Amniotic epithelial cell (primary cell): ENCODE measurements at places on chromosomes 4 and X.
A peak's percentile ranks its signal among the peaks of the same experiment; 100 is the strongest.

GRCh38 chr4:121988950-121989349 lies 37.1 kb upstream of the TRPC3 start:
- no peak for DNase-seq

DNA sequence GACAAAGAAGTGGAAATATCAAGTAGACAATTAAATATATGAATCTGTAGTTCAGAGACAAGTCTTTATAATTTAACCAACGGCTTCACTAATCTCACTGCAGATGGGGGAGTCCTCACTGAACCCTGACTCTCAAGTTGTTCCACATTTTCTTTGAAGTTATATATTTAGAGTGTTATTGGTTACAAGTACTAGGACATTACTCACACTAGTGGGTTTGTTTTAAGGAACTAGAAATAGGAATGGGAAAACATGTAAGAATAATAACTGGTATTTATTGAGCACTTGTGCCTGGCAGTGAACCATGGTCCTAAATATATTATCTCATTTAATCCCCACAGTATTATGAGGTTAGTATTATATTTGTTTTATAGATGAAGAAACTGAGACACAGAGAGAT lies 22.0 kb downstream of the MND1 start:
- no peak for DNase-seq

DNA sequence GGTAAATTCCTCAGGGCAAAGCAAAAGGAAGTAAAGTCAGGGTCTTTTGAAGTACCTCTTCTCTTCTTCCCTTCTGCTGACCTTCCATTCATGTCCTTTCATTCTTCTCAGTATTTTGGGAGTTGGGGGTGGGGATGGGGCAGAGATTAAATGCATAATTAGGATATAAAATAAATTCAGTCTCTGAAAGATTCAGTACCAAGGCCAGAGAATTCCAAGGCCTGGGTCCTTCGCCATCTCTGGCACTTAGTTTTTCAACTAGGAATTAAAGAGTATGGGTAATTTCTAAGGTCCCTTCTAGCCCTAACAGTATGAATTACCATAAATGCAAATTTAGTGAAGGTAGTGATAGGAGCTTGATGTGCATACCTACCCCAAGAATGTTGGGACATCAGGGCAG lies 47.9 kb downstream of the TEX13B start:
- DNase-seq, result no peak

- no peak for DNase-seq
Observed at GRCh38 chr4:53844551-53844950, 219.9 kb downstream of the CHIC2 start.

DNA sequence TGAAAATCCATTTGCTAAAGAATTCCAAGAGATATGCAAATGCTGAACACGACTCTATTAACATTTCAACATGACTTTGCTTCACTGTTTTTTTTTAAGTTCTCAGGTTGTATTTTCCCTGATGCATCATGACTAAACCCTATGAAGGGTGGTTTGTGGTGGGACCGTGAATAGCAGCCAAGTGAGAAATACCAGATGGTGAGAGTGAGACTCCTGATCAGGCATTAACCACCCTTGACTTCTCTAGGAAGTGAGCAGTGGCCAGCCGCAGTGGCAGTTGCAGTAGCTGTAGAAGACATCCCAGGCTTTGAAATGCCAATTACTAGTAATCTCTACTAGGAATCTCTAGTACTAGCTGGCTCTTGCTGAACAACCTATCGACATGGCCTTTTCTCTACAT lies 383.4 kb downstream of the FAM133A start:
- DNase-seq, result peak; percentile 81

- no peak for DNase-seq
Observed at GRCh38 chrX:115499112-115499805, 61.7 kb upstream of the PLS3 start.

GRCh38 chr4:56315543-56315942 lies 71.7 kb downstream of the AASDH start:
- DNase-seq, result no peak

GRCh38 chr4:94519019-94519418 lies 67.3 kb downstream of the PDLIM5 start:
- DNase-seq, result no peak

DNA sequence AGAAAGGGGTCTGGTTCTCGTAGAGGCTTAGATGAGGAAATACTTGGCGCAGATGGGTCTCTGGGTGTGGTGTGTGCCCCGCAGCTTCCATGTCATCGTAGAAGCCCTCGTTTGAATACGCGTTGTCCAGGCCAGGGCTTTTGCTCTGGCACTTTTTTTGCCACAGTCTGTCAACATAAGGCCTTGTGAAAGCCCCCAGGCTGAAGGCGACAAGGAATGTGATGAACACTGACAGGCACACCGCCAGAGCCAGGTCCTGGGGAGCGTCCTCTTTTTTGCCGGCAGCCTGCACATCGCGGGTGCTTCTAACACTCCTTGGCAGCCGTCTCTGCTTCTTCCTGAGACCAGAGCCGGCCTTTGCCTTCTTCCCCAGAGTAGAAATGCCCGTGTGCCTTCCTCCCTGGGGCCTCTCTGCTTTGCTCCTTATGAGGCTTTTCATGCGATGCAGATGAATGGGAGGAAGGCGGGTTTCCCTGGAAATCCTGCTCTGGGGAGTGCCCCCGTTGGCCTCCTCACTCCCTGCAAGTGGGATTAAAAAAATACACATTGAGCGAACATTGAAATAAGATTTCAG lies 24.4 kb downstream of the LRRC66 start:
- no peak for DNase-seq

GRCh38 chr4:168652755-168653154 lies 155.9 kb downstream of the PALLD start:
- no peak for DNase-seq

GRCh38 chr4:25532591-25532990 lies 123.1 kb upstream of the SLC34A2 start:
- DNase-seq, result peak; percentile 34

DNA sequence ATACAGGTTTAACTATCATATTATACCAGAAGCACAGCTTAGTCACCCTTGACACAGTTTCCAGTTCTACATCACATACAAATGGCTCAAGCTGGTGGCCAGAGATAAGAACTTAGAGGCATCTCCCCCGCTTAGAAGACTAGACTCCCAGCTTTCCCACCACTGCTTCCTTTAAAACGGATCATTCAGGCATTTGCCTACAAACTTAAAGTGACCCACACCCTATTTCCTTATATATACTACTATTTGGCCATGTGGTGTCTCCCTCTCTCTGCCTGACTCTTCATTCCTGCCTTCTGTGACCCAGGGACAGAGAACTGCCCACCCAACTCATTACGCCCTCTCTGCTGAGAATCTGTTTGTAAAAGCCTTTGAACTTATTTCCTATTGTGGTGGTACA lies 781.2 kb upstream of the DIAPH2 start:
- no peak for DNase-seq
